Stimulated activated CD4-positive, alpha-beta T cell treated with anti-CD3 and anti-CD28 coated beads, Interleukin-12 subunit alpha, Interleukin-12 subunit beta, amount 100 ng/mL, for 48 hours (primary cell): ENCODE measurements at places on chromosomes 1 and 21.

- no peak for DNase-seq
Observed at GRCh38 chr21:45156459-45156858, 82.1 kb downstream of the ADARB1 start.

DNA sequence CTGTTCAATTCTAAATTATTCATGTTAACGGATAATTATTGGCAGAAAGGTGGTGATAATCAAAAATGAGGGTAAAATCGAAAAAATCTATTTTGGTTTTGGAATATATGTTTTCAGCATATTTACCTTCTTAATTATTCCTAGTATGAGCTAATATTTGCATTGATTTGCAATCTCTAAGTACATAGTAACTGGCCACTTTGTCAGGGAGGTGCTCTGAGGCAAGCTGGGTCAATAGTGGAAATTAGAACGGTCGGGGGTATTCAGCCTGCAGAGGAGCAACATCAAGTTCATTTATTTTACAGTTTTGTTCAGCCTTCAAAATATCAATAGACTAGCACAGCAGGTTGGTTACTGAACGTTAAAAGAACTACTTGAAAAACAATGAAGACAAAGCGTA is 1.8 kb downstream of the OTUD7B start:
- no peak for DNase-seq

DNA sequence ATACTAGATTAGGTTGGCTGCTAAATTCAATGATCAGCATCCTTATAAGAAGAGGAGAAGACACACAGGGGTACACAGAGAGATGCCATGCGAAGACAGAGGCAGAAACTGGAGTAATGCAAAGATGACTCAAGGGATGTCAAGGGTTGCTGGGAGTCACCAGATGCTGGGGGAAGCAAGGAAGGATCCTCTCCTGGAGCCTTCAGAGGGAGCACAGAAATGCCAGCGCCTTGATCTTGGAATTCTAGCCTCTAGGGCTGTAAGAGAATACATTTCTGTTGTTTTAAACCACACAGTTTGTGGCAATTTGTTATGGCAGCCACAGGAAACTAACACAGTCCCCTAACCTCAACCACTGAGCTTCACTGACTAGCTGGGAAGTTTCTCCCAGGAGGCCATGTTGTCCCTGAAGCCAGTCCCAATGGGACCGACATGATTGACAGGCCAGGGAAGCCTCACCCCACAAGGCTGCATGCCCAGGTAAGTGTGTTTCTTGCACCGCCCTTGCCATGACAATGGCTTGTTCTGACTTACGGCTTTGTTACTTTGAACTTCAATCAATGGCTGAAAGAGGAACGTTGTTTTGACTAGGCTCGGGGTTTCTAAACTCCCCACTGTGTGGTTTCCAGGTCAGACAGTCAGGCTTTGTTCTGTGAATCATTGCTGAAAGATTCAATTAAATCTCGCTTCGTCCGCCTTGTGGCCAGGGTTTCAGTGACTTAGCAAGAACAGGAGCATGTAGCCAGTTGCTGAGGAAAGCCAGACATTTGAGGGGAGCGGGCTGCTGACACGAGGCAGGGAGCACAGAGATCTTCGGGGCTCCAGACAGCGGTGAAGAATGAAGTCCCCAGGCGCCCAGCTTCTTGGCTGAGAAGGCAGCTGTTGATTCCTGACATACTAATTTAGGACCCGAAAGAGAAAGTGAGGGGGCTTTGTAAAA is 62.3 kb downstream of the RUNX1 start:
- DNase-seq, result peak; percentile 79

- no peak for DNase-seq
Observed at GRCh38 chr1:40936931-40937339, 42.6 kb upstream of the CTPS1 start.

GRCh38 chr1:85460555-85461088 is 4.3 kb downstream of the DDAH1 start:
- no peak for DNase-seq

DNA sequence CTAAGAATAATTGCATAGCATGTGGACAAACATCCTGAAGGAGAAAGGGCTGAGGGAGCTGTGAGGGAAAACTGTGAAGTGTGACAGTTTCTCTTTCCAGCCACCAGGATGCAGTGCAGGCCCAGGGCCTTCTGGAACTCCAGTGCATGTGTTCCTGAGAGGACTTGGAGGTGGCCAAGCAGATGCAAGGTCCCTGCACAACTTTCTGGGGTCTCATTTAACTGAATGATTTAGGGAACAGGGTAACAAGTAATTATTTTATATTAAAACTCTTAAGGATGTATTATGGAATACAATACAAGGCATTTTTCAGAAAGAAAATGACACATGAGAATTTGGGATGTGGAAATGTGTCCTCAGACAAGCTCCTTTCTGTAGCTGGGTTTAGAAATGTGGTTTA is 61.2 kb upstream of the MCOLN3 start:
- DNase-seq, result peak; percentile 7

DNA sequence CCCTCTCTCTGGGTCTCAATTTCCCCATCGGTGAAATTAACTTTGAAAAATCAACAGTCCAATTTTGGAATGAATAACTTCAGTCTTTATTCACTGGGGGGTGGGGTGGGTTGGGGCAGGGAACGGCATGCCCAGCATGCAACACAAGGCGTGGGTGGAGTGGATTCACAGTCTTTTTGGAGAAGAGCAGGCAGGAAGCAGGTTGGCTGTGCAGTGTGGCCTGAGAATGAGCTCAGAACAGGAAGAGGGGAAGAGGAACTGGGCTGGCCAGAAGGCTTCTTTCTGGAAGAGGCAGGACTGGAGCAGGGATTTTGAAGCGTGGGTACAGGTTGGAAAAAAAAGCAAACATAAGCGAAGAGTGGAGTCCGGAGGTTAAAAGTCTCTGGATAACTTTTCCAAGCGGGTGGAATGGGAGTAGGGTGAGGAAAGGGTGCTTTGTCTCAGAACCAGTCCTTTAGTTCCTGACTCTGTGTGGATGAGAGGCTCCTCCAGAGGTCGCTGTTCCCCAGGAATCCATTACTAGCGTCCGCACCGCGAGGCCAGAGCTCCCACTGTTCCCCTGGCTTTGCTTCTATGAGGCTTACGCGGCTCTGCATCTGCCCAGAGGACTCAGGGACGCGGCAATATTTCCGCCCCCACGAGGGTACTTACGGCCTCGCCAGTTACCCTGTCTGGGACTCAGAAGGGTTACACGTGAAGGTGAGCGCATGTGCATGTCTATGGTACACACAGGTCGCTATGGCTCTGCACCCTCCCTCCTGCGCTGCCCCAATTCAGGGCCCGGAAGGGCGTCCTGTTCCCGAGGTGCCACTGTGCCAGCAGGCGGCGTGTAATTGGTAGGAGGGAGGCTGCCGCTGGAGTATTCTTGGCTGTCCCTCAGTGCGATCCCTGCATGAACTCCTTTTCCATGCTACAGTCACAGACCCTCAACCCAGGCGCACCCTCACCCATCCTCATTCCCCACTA is 5.5 kb upstream of the FOXD2 start:
- peak; percentile 54 for DNase-seq

DNA sequence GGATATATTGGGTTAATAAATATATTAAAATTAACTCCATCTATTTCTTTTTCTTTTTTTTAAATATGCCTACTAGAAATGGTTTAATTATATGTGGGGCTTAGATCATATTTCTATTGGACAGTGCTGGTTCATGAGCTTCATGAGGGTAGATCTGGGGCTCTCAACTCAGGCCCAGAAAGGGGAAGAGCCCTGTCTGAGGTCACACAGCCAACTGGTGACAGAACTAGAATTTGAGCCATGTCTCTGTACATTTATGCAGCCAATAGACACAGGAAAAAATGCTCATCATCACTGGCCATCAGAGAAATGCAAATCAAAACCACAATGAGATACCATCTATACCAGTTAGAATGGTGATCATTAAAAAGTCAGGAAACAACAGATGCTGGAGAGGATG is 5.1 kb upstream of the EPHB2 start:
- DNase-seq, result no peak

- no peak for DNase-seq
Observed at GRCh38 chr1:174720618-174721017, 272.9 kb downstream of the GPR52 start.

DNA sequence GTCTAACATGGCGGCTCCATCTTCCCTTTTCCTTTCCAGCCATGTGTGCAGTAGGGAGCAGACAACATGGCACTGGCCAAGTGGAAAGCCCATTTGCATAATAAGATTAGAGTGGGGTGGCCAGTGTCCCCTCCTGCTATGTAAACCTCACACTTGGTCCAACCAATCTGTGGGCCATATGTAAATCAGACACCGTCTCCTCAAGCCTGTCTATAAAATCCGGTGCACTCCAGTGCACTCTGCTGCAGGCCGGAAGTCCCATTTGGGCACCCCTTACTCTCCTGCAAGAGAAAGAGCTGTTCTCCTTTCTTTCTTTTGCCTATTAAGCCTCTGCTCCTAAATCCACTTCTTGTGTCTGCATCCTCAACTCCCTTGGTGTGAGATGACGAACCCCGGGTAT is 44.1 kb downstream of the OLFML3 start:
- DNase-seq, result no peak

DNA sequence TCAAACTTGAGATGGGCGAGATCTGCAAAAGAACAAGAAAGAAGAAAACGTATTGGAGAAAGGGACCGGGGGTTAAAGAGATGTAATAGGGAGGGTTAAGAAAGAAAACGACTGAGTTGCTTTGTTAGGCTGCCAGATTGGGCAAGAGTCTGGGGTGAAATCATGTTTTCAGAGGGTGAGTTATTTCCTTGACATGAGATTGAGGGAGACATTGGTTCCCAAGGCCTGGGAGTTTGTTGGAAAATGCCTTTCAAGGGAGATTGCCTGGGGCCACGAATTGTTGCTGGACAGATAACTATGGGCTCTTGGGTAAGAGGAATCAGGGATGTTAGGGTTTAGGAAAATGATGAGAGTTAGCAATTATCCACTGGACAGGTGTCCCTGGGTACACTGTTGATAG is 776 bp upstream of the CADM3 start:
- DNase-seq, result no peak

DNA sequence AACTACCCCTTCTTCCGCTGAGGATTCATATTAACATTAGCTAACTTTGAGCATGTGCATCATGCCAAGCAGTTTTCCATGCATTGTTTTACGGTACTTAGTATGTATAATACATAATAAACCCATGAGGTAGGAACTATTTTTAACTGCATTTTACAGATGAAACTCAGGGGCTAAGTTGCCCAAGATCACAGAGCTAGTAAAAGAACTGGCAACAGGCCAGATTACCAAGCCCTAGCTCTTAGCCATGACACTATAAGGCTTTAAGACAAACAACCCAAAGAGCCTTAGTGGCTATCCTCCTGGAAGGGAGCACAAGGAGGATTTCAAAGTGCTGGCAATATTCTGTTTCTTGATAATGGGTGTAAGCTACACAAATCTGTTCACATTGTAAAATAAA is 6.1 kb downstream of the AK2 start:
- no peak for DNase-seq

GRCh38 chr1:23622284-23622683 is 63.0 kb upstream of the ID3 start:
- DNase-seq, result no peak

- no peak for DNase-seq
Observed at GRCh38 chr1:116770625-116771024, 16.4 kb downstream of the CD2 start.

DNA sequence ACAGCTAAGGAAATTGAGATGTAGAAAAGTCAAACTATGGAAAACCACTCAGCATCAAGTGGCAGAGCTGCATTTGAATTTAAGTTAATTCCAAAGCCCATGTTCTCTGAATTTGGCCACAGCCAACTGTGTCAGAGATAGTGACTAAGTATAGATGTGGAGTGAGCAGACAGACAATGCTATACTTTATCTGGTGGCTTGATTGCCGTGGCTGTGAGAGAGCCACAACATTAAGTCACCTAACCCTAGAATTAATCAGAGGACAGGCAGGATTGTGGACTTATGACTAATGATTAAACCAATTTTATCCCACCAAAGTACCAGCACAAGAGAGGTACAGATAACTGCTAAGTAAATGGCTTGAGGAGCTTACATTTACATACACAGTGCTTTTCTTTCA is 209.8 kb downstream of the TPR start:
- no peak for DNase-seq

GRCh38 chr1:34612091-34612827 is 142.6 kb upstream of the GJB5 start:
- DNase-seq, result no peak

DNA sequence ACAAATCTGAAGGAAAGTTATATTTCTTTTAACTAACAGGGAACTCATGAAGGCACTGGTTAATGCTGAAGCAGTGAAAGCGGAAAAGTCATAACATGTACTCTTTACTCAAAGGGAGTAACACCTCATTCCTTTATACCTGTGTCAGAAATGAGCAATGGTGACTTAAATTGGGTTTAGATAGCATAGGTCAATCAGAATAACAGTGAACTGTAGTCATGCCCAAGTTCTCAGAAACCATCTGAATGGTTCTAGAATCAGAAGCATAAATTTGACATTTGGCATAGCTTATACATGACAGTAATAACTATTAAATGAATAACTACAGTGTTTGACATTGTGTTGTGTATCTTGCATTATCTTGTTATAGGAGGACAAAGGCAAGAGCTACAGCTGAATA is 382.0 kb downstream of the NUF2 start:
- no peak for DNase-seq

GRCh38 chr1:104760017-104760416 is 1010.3 kb downstream of the AMY1C start:
- DNase-seq, result no peak

- no peak for DNase-seq
Observed at GRCh38 chr1:1051127-1051810, 22.8 kb downstream of the RNF223 start.

DNA sequence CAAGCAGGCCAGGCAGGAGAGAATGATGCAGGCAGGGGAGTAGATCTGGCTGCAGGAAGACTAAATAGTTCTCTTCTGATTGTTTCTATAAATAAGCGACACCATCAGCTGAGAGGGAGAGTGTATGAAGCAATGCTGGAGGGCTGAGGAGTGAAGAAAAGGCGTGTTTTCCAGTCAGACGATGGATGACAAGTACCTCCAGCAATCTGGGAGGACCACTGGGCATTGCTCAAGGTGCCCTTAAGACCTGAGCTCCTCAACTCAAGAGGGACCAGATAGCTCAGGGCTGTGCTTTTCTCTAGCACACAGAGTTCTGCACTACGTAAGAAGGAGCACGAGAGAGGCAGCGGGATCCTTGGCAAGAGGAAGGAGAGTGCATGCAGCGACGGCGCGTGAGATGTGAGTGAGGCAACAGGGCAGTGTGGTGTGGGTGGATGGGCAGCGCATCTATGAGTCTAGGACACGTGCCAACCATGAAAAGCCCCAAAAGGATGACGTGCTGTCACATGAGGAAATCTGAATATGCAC is 36.0 kb downstream of the PABPC4 start:
- DNase-seq, result no peak

- no peak for DNase-seq
Observed at GRCh38 chr1:202259705-202260104, 66.1 kb downstream of the LGR6 start.

- no peak for DNase-seq
Observed at GRCh38 chr1:41696381-41696780, 211.9 kb upstream of the EDN2 start.

GRCh38 chr1:206503591-206504362 is 3.6 kb upstream of the RASSF5 start:
- peak; percentile 61 for DNase-seq

GRCh38 chr1:38608202-38608864 is 251.2 kb downstream of the RRAGC start:
- no peak for DNase-seq

GRCh38 chr1:51336004-51336403 is 5.6 kb upstream of the TTC39A start:
- no peak for DNase-seq
